ENCODE measurements at places on chromosomes 16 and 17. TPM values are rescaled to one million over a fixed set of nuclear protein-coding genes. Genes with fewer than 3 reads are reported as not detected.

DNA sequence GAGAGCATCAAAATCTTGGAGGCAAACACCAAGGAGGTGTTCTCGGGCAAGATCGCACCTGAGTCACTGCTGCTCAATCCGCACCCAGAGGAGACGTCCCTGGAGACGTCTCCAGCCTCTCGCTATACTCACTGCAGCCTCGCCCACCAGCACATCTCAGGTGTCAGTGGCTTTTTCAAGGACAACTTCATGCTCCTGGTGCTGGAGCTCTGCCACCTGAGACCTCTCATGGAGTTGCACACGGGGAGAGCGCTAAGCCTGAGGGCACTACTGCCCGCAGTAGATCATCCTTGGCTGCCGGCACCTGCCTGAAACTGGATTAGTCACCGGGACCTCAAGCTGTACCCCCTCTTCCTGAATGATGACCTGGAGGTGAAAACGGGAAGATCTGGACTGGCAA lies 2.6 kb upstream of the MBTPS1 start:
- DNase-seq = no peak

The HELZ gene
- total RNA-seq = 72.5 TPM

DNA sequence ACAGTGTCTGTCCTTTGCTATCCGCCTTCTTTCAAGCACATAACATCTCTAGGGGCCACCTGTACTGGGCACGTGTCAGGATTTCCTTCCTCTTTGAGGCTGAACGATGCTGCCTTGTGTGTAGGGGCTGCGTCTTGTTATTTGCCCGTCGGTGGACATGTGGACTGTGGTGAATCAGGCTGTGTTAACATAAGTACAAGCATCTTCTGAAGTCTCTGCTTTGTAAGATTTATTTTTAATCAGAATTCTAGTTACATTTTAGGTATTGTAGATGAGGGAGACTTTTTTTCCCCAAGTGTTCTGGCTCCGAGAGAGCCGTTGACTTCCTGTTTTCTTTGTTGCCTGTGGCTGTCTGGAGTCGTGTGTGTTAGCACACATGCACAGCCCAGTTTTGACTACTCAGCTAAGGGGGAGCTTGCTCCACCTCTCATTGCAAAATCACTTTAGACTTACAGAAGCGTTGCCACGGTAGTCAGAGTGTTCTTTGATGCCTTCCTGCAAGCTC lies 26.1 kb downstream of the SPG7 start:
- no peak for DNase-seq

The C17orf78 gene
- total RNA-seq = not detected

GRCh38 chr17:78227455-78227916 lies 3.9 kb upstream of the TMEM235 start:
- DNase-seq = peak; percentile 64

DNA sequence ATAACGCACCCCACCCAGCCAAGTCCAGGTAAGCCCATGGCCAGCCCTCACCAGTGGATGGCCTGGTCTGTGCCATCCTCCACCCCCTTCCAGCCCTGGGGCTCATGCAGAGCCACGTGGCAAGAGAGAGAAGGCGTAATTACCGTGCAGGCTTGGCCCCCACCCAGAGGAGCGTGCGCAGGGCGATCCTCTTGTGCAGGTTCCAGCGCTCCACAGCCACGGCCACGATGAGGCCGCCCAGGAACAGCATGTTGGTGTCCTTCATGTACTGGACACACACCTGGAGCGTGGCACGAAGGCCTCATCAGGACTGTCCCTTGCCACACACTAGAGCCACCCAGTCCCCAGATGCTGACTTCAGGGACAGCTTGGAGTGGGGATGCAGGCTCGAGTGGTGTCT lies 6.7 kb downstream of the SLC13A5 start:
- peak; percentile 56 for DNase-seq

GRCh38 chr17:67452681-67453554 lies 75.8 kb downstream of the PITPNC1 start:
- DNase-seq = peak; percentile 16

DNA sequence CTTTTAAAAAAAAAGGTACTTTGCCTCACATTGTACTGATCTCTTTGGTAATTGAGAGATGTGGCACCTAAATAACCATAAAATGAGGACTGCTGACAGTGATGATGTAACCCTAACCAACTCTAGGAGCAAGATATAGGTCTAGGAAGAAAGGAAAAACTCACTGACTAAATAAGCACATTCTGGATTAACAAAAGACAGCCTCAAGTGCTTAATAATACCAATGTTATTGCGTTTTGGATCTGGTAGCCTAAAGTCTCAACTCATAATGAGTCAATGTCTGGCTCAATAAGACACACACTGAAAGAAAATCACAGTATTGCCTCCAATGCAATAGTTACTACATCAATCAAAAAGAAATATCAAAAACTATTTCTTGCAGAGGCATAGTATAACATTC lies 3.0 kb downstream of the ERN1 start:
- DNase-seq = no peak

- DNase-seq = no peak
Observed at GRCh38 chr17:76793775-76794174, 55.9 kb downstream of the MFSD11 start.

GRCh38 chr17:1331708-1332107 lies 52.2 kb downstream of the TRARG1 start:
- peak; percentile 12 for DNase-seq

- no peak for DNase-seq
Observed at GRCh38 chr16:305916-306626, 23.1 kb downstream of the PDIA2 start.

- no peak for DNase-seq
Observed at GRCh38 chr17:9615486-9615885, 29.8 kb upstream of the USP43 start.

DNA sequence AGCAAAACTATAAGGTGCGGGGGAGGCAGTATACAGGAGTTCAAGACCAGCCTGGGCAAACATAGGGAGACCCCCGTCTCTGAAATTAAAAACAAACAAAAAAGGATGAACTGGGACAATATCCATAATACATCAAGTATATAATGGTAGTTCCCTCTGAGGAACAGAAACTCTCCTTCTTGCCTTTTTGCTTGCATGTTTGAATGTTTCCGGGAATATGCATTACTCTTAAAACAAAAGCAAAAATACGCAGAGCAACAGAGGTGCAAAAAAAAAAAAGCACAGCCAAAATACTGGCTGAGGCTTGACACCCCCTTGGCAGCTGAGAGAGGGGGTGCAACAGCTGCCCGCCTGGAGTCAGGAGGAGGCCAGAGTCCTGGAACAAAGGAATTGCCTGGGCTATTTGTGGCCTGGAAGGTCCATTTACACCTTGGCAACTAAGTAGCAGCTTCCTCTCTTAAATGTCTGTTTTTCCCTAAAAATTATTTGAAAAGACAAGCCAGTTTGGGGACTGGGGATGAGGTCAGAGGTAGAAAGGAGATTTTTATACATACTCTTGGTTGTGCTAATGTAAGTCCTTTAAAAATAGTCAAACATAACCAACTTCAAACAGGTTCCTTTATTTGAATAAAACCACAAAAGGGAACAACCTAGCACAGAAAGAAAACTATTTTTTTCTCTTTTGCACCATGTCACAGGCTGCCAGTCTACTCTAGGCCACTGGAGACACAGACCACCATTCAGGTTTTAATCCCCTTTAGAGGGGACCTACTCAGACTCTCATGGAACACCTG lies 19.5 kb downstream of the USP7 start:
- DNase-seq = no peak

The G6PC1 gene
- not detected for total RNA-seq

DNA sequence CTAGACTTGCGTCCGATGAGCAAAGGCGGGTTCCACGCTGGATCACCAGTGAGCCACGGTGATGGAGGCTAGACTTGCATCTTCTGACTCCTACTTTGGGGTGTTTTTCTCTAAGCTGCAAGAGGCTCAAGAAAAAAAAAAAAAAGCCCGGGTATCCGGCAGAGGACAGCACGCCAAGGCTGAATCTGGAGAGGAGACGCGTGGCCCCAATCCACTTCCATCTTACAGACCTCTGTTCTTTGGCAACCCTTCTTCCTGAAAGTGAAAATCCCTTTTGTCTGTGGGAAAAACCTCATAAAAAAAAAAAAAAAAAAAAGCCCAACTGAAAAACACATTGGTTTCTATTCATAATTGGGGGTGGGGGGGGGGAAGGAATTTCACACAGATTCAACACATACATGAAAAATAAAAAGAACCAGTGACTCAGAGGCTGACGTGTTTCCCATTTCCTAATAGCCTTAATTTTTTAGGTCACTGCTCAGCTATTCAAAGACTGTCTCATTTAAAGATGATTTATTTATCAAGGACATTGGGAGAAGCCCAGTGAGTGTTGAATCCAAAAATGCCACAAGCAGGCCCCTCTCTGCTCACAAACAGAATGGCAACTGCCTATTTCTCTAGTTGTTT lies 258.3 kb downstream of the FOXL1 start:
- no peak for DNase-seq

The RBFOX1 gene
- not detected for total RNA-seq

The CPHXL2 gene
- not detected for total RNA-seq

DNA sequence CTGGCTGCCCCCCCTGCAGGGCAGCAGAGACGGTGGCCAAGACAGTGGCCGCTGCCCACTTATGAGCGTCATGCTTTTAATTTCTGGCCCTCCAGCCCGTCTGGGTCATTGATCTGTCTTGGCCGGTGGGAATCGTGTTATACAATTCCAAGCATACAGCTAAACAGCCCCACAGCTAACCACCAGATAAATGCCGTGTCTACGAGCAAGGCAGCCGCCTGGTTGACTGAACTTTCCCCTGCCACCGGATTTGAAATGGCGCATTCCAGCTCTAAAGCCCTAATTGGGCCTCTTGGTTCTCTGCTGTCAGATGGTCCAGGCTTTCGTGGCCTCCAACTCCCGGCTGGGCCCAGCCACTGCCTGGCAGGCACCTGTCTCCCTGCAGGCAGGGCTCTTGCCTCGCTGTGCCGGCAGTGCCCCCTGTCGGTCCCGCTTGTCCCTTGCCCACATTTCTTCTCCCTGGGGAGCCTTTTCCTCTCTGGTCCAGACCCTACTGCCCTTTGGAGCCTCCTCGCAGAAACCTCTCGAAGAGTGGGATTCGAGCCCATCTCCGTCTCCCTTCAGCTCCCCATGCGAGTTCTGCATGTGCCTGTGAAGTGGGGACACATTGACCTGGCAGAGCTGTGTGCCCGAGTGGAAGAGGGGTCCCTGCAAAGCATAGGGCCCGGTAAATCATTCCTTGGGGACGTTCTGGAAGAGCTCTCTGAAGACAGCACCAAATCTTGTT lies 1.8 kb upstream of the RBFOX3 start:
- peak; percentile 73 for DNase-seq

The SPEM2 gene
- not detected for total RNA-seq

- DNase-seq = no peak
Observed at GRCh38 chr17:44898768-44899073, 524 bp downstream of the EFTUD2 start.

- DNase-seq = no peak
Observed at GRCh38 chr17:66779237-66779606, 55.7 kb upstream of the CACNG5 start.

The RNF222 gene
- not detected for total RNA-seq

DNA sequence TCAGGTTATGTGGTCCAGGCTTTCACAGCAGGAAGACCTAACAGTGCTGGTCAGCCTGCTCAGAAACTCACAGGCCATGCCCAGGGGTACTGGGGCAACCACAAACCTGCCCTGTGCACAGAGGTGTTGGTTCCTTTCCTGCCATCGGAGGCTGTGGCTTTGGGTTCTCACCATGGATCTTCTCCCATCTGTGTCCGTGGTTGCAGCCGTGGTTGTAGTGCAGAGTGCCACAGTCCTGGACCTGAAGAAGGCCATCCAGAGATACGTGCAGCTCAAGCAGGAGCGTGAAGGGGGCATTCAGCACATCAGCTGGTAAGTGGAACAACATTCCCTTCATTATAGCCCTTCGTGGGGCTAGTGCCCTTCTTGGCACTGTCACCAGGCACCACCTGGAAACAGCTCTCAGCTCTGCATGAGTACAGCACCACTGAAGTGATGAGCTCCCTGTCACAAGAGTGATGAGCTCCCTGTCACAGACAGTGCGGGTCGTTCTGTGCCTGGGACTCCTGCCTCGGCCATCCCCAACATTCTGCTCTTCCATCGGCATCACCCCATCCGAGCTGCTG lies 2.0 kb downstream of the SNRNP25 start:
- DNase-seq = no peak

- peak; percentile 95 for DNase-seq
Observed at GRCh38 chr17:29613352-29613837, 9.3 kb downstream of the CORO6 start.

GRCh38 chr17:83204230-83204725 lies 124.9 kb downstream of the METRNL start:
- DNase-seq = no peak

The TMEM219 gene
- 133 TPM for total RNA-seq

DNA sequence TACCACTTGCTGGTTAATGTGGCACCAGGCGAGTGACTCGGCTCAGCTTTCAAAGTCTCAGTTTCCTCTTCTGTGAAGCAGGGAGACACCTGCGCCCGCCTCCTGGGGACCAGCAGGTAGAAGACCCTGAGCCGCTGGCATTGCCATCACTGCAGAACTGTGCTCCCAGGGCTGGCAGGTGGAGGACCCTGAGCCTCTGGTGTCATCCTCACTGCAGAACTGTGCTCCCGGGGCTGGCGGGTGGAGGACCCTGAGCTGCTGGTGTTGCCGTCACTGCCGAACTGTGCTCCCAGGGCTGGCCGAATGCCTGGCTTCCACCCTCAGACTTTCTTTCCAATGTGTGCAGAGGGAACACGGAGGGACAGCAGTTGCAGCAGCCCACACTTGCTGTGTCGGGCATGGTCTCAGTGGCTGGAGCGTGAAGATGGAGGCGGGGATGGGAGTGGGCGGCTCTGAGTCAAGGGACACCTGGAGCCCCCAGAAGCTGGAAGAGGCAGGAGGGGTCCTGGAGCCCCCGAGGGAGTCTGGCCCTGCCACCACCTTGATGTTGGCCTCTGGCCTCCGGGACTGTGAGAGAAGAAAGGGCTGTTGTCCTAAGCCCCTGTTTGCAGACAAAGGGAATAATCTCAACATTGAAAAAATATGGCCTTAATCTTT lies 75.8 kb upstream of the METTL9 start:
- DNase-seq = no peak

DNA sequence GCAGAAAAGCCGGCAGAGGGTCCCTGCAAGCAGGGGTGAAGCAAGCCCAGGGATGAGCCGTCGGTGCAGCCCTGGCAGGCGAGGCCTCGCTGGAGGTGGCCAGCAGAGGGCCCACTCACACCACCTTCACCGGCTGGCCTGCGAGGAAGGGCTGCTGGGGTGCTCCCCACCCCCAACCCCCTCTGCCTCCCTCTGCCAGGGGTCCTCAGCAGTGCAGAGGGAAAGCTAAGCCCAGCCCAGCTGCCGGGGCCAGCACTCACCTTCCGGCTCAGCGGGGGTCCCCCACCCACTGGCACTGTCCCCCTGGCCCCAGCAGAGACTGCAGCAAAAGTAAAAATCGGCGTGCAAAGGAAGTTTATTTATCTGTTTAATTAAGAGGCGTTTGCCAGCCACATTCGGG lies 113.4 kb downstream of the ENGASE start:
- no peak for DNase-seq

DNA sequence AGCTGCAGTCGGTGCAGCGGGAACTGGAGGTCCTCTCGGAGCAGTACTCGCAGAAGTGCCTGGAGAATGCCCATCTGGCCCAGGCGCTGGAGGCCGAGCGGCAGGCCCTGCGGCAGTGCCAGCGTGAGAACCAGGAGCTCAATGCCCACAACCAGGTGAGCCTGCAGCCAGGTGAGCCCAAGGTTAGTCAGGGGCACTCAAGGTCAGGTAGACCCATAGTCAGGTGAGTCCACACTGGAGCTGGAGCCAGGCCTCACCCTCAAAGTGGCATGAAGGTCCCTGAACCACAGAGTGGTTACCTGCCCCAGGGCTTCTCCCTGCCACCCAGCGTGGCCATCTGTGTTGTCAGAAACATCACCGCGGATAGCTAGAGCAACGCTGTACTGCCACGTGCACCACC lies 32.2 kb downstream of the PLD6 start:
- DNase-seq = no peak
